ENCODE measurements at places on chromosomes 2 and 18.
A peak's percentile ranks its signal among the peaks of the same experiment; 100 is the strongest.

- DNase-seq: no peak
These were observed 135.4 kb downstream of the PHLPP1 start for GRCh38 chr18:62850619-62851306.

DNA sequence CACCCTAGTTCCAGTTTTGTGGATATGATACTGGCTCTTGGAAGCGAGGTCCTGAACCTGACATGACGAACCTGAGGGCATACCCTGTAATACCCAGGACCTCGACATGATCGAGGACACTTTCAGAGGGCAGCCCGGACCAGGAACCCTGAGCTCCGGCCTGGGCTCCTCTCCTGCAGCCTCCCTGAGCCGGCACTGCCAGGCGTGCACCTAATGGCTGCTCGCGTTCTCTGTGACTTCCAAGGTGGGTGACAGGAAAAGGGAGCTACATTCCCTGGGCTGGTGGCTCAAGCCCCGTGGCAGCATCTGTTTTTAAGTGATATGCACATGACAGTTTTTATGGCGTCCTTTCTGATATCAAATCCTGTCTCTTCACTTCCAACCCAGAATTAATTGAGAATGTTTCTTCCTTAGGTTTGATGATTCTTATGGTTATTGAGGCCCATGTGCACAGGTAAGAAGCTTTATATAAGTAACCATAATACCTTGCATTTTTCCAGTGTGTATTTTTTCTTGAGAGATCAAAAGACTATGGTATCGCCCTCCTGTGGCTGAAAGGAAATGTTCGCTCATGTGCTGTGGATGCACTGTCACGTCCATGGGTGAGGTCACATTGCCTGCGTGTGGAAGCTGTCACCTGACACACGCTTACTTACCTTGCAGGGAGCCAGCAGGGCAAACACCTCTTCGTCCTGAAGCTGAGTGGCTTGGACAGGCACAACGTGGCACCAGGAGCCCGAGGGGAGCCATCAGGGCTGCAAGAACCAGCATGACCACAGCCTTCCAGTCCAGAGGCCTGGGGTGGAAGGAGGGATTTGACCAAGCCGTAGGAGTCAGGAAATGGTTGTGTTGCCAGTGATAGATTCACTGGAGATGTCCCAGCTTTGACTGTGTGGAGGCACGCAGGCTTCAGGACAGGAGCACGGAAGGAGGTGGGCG lies 367.4 kb upstream of the MYT1L start:
- no peak for DNase-seq

GRCh38 chr2:64918220-64918886 lies 70.8 kb upstream of the SLC1A4 start:
- no peak for DNase-seq

GRCh38 chr18:47180765-47181164 lies 4.6 kb upstream of the IER3IP1 start:
- no peak for DNase-seq

DNA sequence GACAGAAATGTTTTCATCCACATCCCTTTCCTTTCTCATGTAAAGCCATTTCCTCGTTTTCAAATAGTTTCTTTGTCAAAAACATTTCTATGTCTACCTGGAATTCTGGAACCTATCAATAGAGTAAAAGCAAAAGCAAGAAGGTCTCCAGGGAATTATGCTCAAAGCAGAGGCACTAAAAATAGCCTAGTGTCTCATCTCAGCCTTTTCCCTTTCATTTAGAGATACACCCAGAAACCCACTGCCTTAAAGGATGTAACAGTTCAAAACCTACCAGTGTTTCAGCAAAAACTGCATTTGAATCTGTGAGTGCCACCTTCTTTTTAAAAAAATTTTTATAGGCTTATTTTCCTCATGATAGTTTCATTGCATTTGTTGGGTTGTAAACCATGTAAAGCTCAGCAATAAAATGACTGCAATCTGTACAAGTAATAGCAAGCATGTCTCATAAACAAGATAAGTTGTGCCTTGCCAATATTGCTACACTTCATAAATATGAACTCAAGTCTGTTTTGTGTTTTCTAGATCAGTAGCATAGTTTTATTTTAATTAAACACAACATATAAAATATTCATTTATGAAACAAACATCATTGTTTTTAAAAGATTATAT lies 927.3 kb upstream of the ACVR2A start:
- no peak for DNase-seq

- DNase-seq: no peak
These were observed 125.3 kb upstream of the SP3 start for GRCh38 chr2:174090476-174090875.

DNA sequence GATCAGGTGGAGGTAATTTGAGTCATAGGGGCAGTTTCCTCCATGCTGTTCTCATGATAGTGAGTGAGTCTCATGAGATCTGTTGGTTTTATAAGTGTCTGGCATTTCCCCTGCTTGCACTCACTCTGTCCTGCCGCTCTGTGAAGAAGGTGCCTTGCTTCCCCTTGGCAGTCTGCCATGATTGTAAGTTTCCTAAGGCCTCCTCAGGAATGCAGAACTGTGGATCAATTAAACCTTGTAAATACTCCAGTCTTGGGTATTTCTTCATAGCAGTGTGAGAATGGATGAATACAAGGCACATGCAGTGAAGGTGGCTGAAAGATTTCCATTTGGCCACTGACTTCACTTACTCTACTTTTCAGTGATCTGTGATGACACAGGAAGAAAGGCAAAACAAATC lies 133.7 kb downstream of the SH3BP4 start:
- DNase-seq: no peak

- no peak for DNase-seq
These were observed 77.4 kb downstream of the LRRFIP1 start for GRCh38 chr2:237704501-237705434.

- no peak for DNase-seq
These were observed 37.1 kb downstream of the AGFG1 start for GRCh38 chr2:227509076-227509475.

- DNase-seq: no peak
These were observed 45.2 kb upstream of the PGAP1 start for GRCh38 chr2:196971574-196972279.

GRCh38 chr2:96271995-96272394 lies 6.0 kb downstream of the CIAO1 start:
- no peak for DNase-seq

DNA sequence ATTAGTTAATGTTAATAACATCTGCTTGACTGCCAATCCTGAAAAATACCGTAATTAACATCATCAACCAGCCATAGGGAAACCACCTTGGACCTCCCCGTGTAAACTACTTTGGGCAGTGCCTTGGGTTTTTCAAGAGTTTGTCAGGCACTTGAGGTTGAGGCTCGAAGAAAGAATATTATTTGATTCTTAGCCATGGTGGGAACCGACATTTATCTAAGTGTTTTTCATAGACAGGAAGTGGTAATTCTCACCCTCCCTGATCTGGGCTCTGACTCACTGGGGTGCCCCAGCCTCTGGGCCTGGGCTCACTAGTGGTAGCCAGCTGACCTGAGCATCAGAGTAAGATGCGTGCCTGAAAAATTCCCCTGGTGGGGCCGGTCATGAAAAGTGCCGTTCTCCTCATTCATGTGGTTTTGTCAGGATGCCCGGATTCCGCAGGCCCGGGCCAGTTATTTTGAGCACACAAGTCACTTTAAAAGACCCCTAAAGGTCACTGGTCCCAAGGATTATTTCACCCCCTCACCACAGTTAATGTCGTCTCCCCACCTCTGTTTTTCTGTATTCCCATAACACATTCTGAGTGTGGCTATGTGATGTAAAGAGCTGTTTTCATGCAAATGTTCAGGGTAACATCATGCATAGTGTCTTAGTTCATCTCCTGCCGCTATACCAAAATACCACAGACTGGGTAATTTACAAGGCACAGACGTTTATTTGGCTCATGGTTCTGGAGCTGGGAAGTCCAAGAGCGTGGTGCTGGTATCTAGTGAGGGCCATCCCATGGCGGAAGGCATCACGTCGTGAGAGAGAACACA lies 21.6 kb upstream of the SPATA3 start:
- DNase-seq: peak; percentile 67

DNA sequence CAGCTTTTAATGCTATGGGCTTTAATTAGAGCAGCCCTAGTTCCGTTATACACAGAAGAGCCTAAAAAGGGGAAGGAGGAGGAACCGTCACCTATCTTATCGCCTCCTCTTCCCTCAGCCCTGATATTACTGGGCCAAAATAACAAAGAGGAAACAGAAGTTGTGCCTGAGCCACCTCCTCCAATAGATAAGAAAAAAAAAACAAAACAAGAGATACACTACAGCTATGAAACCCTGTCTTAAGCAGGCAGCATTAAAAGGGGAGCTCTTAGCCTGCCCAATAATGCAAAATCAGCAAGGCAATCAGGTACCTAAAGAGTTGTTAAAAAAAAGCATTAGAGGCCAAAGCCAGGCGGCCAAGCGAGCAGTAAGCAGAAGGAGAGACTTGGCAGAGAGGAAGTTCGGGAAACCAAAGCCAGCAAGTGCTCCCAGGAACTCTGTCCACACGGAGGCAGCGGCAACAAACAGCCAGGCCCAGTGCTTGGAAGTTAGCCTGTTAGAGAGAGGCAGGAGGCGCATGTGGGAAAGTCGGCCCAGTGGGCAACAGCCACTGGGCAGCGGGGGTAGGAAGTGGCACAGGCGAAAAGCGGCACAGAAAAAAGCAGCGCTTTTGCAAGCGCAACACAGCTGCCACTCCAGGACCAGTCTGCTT lies 41.8 kb upstream of the PDK1 start:
- no peak for DNase-seq

- no peak for DNase-seq
These were observed 1073.1 kb upstream of the FANCL start for GRCh38 chr2:59314031-59314766.

- no peak for DNase-seq
These were observed 649.1 kb downstream of the NYAP2 start for GRCh38 chr2:226048611-226049010.

DNA sequence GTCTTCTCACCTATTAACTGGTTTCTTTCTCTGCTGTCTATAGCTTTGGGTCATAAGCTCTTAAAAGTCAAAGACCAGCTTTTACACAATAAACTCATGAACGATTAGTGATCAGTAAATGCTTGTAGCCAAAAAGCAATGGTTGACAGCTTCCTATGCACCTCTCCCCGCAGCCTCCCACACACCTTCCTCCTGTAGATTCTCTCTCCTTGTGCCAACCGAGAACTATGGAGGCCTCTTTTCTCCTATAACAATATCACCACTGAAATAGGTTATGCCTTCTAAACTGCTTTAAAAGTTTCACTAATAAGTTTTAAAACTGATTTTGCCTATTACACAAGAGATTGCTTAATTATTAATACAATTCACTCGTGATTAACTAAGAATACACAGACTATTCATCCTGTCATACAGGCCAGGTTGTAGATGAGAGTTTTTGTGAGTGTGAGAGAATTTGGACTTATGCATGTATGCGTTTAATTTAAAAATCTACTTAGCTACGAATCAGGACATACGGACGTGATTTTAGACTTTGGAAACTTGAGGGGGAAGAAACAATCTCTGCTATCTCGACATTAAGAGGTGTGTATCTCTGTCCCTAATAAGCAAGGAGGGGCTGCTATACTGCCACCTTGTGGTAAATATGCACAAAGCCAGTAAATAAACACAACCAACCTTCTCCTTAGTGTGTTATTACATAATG lies 229.1 kb upstream of the RBBP8 start:
- no peak for DNase-seq

GRCh38 chr2:178072000-178072382 lies 586 bp downstream of the PDE11A start:
- DNase-seq: no peak

GRCh38 chr18:63090334-63090733 lies 229.2 kb downstream of the BCL2 start:
- peak; percentile 89 for DNase-seq

DNA sequence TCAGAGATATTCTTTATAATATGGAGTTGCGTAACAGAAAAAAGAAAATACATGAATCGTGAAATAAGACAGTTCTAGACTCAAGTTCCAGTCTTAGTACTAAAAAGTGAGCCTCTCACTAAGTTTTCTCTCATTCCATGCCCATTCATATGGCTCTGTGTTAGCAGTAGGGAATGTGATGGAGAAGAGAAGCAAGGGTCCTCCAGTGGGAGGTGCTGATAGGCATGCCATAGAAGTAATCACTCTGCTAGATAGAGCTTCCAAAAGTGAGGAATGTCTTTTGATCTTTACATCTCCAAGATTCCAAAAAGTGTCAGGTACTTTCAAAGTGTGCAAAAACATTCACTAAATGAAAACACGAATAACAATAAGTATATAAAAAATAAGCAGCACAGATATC lies 678.4 kb downstream of the DCDC2C start:
- no peak for DNase-seq

DNA sequence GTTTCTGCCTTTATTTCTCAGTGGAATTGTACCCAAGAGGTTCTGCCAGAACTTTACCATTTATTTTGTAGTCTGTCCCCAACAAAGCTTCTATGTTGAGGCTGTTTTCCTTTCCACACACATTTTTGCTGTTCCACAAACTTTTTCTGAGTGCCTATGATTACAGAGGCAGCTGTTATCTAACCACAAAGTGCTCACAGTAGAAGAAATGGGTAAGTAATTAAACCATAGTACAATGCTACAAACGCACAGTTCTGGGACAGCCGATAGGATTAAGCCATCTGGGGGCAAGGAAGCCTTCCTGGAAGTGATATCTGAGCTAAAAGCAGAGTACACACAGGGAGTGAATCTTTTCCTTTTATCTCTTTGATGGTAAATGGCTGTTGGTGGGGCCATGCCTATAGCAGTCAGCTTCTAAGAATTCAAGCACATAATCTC lies 3.9 kb upstream of the MGAT4A start:
- peak; percentile 69 for DNase-seq

- peak; percentile 15 for DNase-seq
These were observed 22.4 kb downstream of the PDCD1 start for GRCh38 chr2:241836292-241836691.

DNA sequence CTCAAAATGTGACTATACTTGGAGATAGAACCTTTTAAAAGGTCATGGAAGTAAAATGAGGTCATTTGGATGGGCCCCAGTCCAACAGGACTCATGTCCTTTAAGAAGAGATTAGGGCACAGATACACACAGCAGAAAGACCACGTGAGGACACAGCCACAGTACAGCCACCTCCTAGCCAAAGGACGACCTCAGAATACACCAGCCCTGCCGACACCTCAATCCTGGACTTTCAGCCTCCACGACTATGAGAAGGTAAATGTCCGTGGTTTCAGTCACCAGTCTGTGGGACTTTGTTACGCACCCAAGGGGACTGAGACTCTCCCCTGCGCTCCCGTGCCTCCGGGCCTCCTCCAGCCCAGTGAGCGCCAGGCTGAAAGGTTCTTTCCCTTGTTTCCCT lies 30.2 kb upstream of the HPCAL1 start:
- peak; percentile 44 for DNase-seq

DNA sequence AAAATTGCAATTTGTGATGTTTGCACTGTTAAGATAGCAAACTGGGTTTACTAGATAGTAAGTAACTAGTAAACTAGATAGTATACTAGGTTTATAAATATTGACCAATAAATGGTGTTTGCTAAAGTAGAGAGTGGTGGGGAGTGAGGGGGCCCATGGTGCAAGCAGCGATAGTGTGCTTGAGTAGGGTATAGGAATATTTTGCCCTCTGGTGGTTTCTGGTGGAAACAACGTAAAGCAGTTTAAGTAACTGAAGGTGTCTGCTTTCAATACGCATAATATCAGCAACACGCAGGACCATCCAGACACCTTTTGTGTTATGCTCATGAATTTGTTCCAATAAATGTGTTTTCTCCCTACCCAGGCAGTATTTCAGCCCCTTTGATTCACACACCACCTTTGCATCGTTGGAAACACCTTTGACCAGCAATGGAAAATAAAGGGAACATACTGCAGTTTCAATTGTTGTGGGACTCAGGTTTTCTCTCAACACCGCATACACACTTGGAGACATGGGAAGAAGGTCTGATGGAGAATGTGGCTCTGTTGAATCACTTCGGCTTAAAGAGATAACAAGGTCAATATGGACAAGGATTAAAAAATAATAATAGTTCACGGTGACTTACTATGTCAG lies 16.7 kb upstream of the STAT1 start:
- no peak for DNase-seq
